ENCODE measurements at places on chromosomes 13 and 19.

DNA sequence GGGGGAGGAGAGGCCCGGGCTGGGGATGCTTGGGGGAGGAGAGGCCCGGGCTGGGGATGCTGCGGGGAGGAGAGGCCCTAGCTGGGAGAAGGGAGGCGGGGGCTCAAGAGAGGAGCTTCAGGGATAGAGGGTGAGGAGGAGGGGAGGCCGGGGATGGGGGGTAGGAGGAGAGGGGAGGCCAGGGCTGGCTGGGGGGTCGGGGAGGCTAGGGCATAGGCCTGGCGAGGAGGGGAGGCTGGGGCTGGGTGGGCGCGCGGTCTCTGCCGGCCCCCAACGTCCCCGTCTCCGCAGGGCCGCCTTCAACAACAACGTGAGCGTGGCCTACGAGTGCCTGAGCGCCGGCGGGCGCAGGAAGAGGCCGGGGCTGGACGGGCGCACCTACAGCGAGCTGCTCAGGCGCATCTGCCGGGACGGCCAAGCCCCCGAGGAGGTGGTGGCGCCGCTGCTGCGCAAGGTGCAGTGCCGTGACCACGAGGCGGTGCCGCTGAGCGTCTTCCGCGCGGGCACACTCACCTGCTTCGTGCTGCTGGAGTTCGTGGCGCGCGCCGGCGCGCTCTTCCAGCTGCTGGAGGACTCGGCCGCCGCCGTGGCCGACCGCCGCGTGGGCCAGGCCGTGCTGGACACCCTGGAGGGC is 11.4 kb downstream of the TPGS1 start:
- no peak for DNase-seq

- DNase-seq = no peak
Measured at GRCh38 chr19:16343156-16343555, 18.5 kb downstream of the KLF2 start.

DNA sequence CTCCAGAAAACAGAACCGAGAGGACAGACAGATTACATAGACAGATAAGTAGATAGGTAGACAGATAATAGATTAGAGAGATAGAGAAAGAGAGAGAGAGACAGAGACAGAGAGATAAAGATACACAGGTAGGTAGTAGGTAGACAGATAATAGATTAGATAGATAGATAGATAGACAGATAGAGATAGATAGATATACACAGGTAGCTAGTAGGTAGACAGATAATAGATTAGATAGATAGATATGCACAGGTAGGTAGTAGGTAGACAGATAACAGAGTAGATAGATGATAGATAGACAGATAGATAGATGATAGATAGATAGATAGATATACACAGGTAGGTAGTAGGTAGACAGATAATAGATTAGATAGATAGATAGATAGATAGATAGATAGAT is 10.1 kb downstream of the FFAR2 start:
- no peak for DNase-seq

DNA sequence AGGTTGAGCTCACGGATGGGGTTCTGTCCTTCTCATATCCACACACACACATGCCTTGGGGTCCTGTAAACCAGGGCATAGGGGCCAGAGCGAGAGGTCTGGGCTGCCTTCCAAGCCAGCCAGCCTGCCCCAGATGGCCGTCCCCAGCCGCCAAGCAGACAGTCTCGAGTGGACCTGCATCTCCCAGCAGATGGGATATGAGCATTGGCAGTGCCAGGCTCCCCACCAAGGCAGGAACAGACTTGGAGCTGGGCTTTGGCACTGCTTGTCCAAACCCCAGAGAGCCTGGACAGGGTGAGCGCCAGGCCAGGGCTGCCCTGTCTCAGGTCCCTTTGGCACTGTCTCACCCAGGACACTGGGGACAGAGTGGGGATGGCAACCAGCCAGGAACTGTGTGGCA is 130.4 kb downstream of the DPF1 start:
- DNase-seq = peak; percentile 15

- DNase-seq = no peak
Measured at GRCh38 chr13:74301258-74301935, 167.2 kb upstream of the KLF12 start.

- DNase-seq = no peak
Measured at GRCh38 chr13:82772816-82773215, 1109.5 kb downstream of the SLITRK1 start.

DNA sequence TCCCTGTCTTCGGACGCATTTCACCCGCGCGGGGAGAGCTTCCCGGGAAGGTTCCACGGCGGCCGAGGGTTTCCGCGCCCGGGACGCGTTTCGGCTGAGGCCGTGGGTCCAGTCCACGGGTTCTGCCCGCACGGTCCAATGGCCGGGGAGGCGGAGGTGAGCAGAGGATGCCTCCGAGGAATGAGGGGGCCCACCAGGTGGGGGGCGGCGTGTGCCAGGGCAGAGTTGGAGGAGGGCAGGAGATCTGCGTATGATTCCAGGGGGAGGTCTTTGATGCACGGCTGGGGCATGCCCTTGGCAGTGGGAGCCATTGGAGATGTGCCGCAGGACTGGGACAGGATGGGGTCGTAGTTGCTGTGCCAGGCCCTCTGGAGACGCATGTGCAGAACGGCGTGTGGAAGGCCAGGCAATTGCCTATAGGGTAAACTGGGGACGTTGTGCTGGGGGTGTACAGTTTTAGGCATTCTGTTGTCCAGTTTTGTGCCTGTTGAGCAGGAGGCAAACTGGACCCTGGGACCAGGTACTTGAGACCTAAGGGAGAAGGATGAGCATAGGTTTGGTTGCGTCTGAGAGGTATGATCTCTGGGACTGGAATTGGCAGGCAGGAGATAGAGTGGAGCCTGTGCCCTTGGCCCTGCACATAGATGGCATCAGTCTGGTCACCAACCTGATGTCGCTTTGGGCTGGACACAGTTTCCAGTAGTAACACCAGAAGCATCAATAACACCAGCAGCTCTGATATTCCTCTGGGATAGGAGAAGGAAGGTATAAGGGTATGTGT is 751 bp downstream of the ZNF584 start:
- no peak for DNase-seq

- DNase-seq = no peak
Measured at GRCh38 chr19:54916822-54917221, 10.9 kb downstream of the NCR1 start.

DNA sequence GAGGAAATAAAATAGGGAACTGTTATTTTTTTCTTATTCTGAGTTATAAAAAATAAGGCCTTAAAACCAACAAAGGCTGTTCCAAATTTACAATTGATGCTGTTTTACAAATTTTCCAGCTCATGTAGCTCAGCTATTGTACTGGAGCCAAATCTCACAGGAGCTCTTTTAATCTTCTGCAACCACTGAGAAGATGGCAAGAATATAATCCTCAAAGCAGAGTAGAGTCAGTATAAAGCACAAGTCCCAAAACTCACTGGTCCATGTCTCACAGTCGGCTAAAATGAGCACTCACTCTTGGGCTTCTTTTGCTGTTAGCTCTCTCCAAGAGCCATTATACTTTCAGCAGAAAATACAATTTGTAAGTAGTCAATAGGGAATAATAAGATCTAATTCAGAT is 1074.4 kb upstream of the PRR20A start:
- no peak for DNase-seq

DNA sequence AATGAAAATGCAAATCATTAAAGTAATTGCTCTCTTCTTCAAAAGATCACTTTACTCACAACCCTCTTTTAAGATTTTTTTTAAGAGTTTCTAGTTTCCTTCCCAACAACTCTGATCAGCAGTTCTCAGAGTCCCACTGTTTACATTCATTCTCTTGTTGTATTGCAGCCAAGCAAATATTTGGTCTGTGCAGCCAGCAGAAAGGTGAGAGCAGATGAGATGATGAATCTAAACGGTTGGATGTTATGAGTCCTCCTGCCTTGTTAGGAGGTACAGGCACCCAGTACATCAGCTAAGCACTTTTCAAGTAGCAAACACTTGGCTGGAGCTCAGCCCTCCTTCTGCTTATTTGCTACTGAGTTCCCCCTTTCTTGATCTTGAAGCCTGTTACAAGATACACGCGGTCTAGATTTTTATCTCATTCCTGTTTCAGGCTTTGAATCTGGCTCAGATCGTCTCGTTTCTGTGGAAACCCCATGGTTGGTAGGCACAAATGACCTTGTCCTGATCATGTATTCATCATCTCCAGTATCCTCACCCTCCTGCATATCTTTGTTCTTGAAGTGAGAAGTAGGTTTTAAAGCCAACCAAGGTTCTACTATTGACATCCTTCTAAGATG is 300.7 kb downstream of the DCT start:
- DNase-seq = no peak

GRCh38 chr13:29914581-29914980 is 64.2 kb upstream of the UBL3 start:
- no peak for DNase-seq

GRCh38 chr19:45439569-45440258 is 16.0 kb upstream of the ERCC1 start:
- DNase-seq = peak; percentile 71

- DNase-seq = no peak
Measured at GRCh38 chr13:40758811-40759210, 12.2 kb downstream of the MRPS31 start.

- no peak for DNase-seq
Measured at GRCh38 chr19:570937-571565, 1.3 kb upstream of the BSG start.

- DNase-seq = no peak
Measured at GRCh38 chr13:26616126-26616525, 58.6 kb downstream of the WASF3 start.

DNA sequence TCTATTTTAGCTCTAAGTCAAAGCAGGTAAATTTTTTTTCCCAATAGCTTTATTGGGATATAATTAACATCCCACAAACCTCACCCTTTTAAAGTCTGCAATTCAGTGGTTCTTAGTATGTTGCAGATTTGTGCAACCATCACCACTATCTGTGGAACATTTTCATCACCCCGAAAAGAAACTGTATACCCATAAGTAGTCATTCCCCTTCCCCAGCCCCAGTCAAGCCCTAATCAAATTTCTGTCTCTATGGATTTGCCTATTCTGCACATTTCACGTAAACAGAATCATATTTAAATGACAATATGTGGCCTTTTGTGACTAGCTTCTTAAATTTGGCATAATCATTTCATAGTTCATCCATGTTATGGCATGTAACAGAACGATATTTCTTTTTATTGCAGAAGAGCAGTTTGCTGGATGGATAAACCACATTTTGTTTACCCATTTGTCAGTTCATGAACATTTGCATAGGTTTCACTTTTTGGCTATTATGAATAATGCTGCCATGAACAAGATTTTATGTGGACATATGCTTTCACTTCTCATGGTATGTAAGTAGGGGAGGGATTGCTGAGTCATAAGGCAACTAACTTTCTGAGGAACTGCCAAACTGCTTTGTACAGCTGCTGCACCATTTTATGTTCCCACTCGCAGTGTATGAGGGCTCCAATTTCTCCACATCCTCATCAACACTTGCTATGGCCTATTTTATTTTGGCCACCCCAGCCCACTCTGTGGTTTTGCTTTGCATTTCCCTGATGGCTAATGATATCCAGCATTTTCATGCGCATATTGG is 10.9 kb downstream of the SLC46A3 start:
- DNase-seq = no peak

GRCh38 chr19:53982001-53982451 is 9.4 kb upstream of the CACNG6 start:
- no peak for DNase-seq

DNA sequence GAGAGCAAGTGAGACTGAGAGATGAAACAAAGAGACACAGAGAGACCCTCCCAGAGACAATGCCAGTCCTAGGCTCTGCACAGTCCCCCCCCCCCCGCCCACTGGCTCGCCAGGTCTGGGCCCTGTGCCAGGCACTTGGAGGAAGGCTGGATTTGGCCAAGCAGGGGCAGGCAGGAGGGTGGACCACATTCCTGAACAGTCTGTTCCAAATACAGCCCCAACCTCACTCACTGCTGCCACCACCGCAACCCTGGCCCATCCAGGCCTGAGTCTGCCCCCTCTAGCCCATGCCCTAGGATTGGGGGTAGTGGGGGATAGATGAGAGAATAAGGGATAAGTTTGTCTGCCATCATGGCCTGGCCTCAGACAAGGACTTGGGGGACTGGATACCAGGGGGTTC is 19.0 kb downstream of the CYP2F1 start:
- no peak for DNase-seq

- no peak for DNase-seq
Measured at GRCh38 chr19:46180701-46181387, 32.8 kb downstream of the IGFL2 start.

DNA sequence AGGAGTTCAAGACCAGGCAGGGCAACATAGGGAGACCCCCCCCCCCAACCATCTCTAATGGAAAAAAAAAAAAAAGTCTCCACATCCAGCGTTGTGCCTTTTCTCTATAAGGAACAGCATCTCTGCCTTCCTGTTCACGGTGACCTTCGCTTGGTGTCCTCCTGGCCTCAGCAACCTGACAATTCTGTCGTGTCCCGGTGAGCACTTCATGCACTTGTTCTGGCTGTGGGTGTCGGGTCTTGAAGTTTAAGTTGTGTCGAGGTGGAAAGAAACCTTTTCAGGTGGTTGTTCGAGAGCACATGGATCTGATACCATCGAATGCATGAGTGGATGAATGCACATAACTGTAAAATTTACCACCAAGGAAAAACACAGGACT is 594 bp downstream of the ZNF559 start:
- DNase-seq = no peak

- no peak for DNase-seq
Measured at GRCh38 chr13:81639984-81640582, 1299.2 kb upstream of the SPRY2 start.

DNA sequence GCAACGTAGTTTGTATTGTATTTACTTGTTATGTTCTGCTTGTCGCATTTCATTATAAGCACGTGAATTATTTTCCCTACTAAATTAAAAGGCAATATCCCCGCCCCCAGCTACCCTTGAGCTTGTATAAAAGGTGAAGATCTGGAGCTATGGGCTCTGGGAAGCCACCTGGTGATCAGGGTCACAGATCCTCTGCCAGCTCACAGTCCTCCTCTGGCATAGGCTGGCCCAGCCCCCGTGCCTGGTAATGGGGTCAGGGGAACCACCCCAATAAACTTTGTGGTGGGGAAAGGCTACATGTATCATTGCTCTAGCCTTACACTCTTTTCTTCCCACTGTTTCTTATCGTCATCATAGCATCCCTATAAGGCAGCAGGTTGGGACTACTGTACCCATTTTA is 190.2 kb upstream of the TSHZ3 start:
- DNase-seq = no peak

DNA sequence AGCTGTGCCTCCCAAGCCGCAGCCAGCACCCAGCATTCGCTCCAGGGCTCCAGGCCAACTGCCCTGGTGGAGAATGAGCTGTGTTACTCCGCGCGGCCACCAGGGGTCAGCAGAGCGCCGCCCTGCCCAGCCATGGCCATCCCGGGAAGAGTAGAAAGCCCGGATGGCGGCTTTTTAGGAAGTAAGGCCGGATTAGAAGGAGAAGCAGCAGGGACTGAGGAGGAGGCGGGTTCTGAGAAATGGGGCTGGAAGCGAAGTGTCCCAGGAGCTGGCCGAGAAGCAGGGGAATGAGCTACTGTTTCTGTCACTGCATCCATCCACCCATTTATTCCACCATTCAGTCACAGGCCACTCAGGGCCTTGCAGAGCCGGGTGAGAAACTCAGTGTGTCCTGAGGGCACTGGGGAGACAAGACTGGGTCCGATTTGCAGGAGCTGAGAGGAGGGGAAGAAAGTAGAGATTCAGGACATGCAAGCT is 6.6 kb upstream of the NPAS1 start:
- peak; percentile 62 for DNase-seq
